Activated CD8-positive, alpha-beta memory T cell treated with anti-CD3 and anti-CD28 coated beads for 1 hour (primary cell): ENCODE measurements at places on chromosomes 16 and 17.

GRCh38 chr17:3978421-3979289 lies 14.4 kb upstream of the ATP2A3 start:
- no peak for DNase-seq

- DNase-seq, result no peak
Observed at GRCh38 chr16:4506450-4506849, 30.3 kb downstream of the HMOX2 start.

DNA sequence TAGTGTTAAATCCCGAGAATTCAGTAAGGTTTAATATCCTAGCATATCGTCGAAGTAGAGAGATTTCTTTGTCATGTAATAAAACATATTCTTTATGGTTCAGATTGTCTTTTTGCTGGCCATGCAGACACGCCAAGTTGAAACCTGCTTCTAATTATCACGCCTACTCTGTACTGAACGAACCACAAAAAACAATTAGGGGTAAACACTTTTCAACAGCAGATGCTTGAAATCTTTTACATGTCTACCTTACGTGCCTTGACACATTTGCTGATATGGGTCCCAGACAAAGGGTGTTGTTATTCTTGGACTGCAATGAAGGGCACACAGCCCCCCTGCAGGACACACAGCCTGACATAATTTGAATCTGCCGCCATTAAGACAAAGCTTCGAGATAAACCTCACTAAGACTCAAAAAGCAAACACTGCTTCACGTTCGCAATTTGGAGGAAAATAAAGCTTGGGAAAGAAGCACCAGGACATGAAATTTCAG lies 13.3 kb downstream of the WIPI1 start:
- DNase-seq, result no peak

- no peak for DNase-seq
Observed at GRCh38 chr17:72400863-72401262, 280.0 kb downstream of the SOX9 start.

- DNase-seq, result no peak
Observed at GRCh38 chr17:60158751-60159478, 9.1 kb downstream of the CA4 start.

- DNase-seq, result no peak
Observed at GRCh38 chr17:72021417-72022041, 99.3 kb upstream of the SOX9 start.

DNA sequence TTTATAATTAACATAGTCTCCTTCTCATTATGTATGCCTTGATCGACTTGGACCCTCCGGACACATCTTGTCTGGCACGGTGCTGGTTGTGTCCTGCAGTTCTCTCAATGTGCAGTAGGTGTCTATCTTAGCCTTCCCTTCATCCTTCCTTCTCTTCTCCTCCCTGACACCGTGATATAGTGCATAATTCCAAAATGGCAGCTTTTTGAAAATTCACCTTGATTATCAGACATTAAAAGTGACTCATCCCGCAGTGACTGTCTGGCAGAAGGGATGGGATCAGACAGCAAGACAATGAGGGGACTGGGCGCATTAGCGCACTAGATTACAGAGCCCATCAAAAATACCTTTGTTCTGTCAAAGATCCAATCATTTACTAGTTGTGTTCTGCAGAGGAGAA lies 70.0 kb upstream of the PMFBP1 start:
- no peak for DNase-seq

GRCh38 chr17:45408611-45409421 lies 23.9 kb downstream of the ARHGAP27 start:
- DNase-seq, result no peak

DNA sequence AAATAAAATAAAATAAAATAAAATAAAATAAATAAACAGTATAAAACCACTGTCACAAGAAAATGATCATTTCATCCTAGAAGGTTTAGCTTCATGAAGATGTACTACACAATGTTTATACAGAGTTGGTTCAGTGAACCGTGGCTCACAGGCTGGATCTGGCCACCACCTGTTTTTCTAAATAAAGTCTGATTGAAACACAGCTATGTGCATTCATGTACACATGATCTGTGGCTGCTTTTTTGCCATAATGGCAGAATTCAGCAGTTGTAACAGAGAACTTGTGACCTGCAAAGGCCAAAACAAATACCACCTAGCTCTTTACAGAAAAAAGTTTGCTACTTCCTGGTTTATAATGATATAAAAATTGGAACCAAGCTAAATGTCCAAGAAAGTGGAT lies 12.6 kb upstream of the RPRML start:
- no peak for DNase-seq

GRCh38 chr16:5071681-5072333 lies at the start of gene ALG1:
Gene ALG1 (plus strand): TSS chr16:5071843. CDS start chr16:5071850, 7 bp downstream.
- peak; percentile 83 for DNase-seq

DNA sequence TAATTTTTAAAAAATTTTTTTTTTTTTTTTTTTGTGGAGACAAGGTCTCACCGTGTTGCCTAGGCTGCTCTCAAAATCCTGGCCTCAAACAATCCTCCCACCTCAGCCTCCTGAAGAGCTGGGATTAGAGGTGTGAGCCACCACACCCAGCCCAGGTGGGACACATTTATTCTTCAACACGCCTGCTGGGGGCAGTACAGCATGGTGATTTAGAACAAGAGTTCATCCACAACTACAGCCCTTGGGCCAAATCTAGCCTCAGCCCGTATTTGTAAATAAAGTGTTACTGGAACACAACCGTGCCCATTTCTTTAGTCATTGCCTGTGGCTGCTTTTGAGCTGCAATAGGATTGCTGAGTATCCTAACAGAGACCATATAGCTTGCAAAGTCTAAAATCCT lies 92.8 kb downstream of the KATNIP start:
- no peak for DNase-seq

DNA sequence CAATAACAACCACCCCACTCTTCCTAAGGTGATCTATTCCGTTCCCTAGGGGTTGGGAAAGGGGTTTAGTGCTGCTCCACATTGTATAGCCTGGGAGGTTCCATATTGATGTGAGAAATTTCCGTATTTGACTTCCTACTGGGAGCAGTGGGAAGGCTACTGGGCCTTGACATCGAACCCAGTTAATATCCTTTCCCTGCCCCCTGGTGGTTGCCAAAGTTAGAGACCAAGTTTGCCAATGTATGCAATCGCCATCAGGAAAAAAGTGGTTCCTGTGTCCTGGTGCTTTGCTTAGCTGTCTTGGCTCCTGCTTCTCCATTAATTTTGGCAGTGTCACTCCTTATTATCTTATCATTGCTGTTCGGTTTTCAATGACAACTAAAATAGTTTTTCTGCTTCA lies 914.9 kb downstream of the KCNJ2 start:
- DNase-seq, result no peak

- DNase-seq, result peak; percentile 10
Observed at GRCh38 chr17:38798614-38799500, 499 bp downstream of the PIP4K2B start.

GRCh38 chr16:20704281-20704680 lies 6.8 kb upstream of the ACSM1 start:
- DNase-seq, result no peak

DNA sequence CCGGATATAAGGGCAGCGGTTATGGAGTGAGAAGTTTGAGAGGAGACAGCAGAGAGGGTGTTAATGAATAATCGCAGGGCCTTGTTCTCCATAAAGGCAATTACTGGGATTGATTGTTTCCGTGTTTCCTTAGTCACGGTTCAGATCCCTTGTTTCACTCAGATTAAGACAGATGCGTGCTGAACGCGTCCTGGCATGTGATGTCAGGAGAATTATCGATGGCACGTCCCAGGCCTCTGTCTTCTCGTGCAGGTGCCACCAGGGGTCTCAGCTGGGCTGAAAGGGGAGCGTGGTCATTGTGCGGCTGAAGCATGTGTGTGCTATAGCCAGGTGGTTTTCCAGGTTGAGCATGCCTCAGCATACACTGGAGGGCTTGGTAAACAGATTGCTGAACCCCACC lies 142.4 kb upstream of the NOL11 start:
- no peak for DNase-seq
